ENCODE measurements at places on chromosomes 4 and X.

DNA sequence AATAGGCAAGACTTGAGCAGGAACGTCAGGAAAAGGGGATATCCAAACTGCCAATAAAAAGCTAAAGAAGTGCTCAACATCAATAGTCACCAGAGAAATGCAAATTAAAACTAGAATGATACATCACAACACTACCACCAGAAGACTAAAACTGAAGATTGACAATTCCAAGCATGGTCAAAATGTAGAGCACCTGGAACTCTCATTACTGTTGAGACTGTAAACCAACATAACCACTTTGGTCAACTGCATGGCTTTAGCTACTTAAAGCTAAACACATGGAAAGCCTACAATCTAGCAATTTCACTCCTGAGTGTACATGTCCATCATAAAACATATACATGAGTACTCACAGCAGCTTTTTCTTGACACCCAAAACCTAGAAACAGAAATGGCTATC is 107.4 kb downstream of the ADGRA3 start:
- H3K27ac ChIP-seq, result no peak overlapping the region
- DNase-seq, result no peak
- no peak overlapping the region for H3K4me3 ChIP-seq
- H3K4me1 ChIP-seq, result no peaks in the 10 kb centered on the region

DNA sequence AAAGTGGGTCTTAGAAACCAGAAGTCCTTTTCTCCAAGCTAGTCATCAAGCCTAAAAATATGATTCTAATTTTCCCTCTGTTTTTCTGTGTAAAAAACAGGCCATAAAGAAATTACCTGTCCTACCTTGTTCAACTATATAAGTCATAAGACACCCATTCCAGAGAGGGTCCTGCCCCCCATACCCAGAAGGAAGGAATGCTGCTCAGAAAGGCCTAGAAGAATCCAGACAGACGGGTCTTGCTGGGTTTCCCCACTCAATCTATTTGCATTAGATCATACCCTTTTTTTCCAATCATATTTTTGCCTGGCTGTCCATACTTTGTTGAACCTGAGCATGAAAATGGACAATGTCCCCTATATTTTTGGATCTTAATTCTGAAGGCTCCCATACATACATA is 16.3 kb upstream of the XAGE2 start:
- H3K36me3 ChIP-seq, result no peaks in the 10 kb centered on the region
- no peak for DNase-seq
- H3K27ac ChIP-seq, result no peak overlapping the region
- H3K27me3 ChIP-seq, result peaks cover 2% of the 10 kb centered on the region

DNA sequence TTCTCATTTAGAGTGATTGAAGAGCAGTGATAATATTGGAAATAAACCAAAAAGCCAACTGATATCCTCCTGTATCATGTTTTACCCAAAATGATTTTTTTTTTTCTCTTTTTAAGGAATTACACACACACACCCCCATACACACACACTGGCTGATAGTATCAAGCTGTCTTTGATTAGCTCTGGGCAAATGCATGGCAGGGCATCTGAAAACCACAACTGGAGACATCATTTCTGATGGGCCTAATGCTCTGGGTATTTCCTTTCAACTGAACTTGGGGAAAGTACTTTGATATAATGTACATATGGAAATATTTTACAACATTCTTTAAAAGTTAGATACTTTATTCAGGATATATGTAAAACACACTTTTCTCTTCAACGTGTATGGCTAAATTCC is 14.2 kb upstream of the OSTC start:
- H3K4me3 ChIP-seq, result no peak overlapping the region
- no peaks in the 10 kb centered on the region for H3K27me3 ChIP-seq
- no peaks in the 10 kb centered on the region for H3K4me1 ChIP-seq
- DNase-seq, result no peak

DNA sequence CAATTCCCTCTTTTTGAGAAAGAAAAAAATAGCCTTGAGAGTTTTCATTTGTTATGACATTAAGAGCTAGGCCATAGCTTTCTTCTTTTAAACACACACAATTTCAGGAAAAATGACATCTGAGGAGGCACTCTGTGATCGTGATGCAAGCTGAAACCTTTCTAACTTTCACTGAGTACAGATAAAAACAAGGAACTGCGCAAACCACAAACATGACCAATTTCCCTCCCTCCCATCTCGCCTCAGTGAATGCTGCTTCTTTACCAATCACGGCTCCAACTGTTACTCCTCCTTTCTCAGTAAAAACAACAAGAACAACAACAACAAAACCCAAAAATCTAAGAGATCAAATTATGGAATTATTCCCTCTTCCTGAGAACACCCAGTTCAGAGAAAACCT is 626.8 kb downstream of the TLL1 start:
- H3K4me3 ChIP-seq, result no peak overlapping the region
- no peaks in the 10 kb centered on the region for H3K4me1 ChIP-seq
- no peaks in the 10 kb centered on the region for H3K36me3 ChIP-seq
- no peak overlapping the region for H3K27ac ChIP-seq
- no peaks in the 10 kb centered on the region for H3K27me3 ChIP-seq

- DNase-seq, result no peak
- H3K4me3 ChIP-seq, result no peak overlapping the region
- H3K27ac ChIP-seq, result no peak overlapping the region
- H3K36me3 ChIP-seq, result peaks cover 8% of the 10 kb centered on the region
Measured at GRCh38 chrX:45050558-45050957, 150.1 kb downstream of the DIPK2B start.

- H3K4me3 ChIP-seq, result no peak overlapping the region
- DNase-seq, result no peak
- H3K27me3 ChIP-seq, result no peaks in the 10 kb centered on the region
- H3K36me3 ChIP-seq, result no peaks in the 10 kb centered on the region
Measured at GRCh38 chr4:110188113-110188512, 10.3 kb downstream of the ELOVL6 start.

DNA sequence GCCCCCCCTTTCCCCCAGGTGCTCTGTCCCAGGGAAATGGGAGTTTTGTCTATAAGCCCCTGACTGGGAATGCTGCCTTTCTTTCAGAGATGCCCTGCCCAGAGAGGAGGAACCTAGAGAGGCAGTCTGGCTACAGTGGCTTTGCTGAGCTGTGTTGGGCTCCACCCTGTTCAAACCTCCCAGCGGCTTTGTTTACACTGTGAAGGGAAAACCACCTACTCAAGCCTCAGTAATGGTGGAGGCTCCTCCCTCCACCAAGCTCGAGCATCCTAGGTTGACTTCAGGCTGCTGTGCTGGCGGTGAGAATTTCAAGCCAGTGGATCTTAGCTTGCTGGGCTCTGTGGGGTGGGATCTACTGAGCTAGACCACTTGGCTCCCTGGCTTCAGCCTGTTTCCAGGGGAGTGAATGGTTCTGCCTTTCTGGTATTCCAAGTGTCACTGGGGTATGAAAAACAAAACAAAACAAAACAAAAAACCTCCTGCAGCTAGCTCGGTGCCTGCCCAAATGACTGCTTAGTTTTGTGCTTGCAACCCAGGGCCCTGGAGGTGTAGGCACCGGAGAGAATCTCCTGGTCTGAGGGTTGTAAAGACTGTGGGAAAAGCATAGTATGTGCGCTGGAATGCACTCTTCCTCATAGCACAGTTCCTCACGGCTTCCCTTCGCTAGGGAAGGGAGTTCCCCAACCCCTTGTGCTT is 41.7 kb downstream of the ITM2A start:
- H3K4me3 ChIP-seq, result peak overlapping the region; percentile 27
- H3K4me1 ChIP-seq, result peaks cover 10% of the 10 kb centered on the region
- H3K27me3 ChIP-seq, result no peaks in the 10 kb centered on the region
- no peaks in the 10 kb centered on the region for H3K36me3 ChIP-seq

DNA sequence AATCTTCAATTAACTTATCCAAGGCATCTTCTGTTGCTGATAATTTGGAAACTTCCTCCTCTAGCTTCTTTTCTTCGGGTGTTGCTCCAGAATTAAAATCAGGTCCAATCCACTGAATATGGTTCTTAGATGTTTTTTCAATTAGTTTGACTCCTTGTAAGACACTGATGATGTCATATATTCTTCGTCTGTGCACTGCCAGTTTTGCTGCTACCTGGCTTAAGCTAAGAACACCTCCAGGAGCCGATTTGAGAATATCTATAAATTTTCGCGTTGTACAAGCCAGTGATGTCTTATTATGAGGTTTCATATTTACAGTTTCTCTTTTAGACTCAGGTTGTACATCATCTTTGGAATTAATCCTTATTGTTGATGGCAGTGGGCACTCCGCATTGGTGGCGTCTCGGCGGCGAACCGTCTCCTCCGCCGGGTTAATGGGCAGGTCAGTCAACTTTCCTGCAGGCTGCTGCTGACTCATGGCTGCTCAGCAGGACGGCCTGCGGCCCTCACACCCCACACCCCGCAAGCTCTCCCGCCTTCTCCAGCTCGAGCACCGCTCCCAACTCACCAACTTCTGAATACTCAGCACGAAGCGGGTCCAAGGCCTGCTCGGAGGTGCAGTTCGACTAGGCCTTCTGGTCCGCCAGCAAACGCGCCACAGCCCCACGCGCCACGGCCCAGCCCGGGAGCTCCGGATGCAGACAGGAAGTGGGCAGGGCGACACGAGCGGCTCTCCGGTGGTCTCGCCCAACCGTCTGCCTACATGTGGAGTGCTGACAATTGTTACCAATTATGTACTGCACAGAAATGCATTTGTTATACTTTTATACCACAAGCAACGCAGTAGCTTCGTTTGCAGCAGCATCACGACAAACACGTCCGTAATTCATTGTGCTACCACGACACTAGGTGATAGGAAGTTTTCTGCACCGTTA is 49.2 kb upstream of the FHL1 start:
- no peaks in the 10 kb centered on the region for H3K4me1 ChIP-seq
- no peaks in the 10 kb centered on the region for H3K36me3 ChIP-seq
- no peak overlapping the region for H3K4me3 ChIP-seq
- DNase-seq, result no peak

Data from T-cell (primary cell).